ENCODE measurements at places on chromosomes 5 and 9.

DNA sequence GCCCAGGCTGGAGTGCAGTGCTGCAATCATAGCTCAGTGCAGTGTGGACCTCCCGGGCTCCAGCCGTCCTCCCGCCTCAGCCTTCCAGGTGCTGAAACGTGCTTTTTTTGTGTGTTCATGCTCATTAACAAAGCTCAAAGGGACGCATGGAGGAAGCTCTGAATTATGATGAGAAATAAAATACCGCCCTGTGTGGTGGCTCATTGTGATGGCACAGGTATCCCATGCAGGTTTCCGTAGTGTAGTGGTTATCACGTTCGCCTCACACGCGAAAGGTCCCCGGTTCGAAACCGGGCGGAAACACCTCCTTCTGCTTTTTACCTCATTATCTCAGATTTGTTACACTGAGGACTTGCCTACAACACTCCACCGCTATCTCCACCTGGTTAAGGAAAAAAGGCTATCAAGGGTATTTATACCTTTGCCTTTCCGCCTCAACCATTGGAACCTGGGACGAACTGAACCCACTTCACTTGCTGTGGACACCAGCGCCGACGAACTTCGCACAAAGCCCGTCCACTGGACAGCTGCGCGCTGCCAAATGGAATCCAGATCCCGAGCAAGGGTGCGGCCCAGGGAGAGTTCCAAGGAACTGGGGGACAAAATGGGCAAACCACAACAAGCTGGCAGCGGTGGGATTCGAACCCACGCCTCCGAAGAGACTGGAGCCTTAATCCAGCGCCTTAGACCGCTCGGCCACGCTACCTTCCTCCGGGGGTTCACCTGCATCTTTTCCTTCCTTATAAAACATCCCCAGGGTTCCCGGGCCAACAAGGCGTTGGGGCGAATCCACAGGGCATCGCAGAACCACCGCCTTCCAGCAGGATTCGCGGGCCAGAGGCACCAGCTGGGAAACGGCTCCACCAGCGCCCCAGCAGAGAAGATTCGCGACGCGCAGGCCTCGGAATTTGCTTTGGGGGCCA is 26.3 kb downstream of the OR2V2 start:
- no peak for DNase-seq

- DNase-seq: no peak
Measured at GRCh38 chr9:8408575-8409190, 609.1 kb upstream of the DMAC1 start.

GRCh38 chr5:95953021-95953702 is 8.5 kb downstream of the ELL2 start:
- DNase-seq: no peak

DNA sequence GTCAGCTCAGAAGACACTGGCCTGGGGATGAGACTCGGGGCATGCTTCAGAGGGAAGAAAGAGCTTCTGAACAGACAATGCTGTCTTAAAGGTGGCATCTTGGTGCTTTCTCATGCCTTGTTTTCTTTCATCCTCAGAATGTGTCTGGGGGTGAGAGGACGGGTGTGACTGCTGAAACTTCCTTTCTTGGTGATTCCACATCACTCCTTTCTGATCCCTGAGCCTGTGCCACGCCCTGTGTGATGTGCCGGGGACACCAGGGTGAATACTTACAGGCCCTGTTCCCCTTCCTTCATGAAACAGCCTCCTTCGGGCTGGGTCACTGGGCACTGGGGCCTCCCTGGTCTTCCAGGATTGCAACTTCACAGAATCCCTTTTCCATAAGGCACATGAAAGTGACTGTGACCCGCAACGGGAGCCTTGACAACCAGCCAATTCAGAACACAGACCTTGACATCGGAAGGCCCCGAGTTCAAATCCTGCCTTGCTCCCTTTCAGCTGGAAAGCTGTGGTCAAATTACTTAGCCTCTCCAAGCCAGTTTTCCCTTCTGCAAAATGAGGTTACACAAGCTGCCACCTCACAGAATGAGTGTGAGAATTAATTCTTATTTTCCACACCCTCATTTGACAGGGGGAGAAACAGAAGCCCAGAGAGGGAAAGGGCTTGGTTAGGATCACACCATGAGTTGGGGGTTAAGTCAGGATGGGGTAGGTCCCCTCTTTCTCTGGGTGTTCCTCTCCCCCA is 44.1 kb upstream of the IL17B start:
- DNase-seq: no peak

DNA sequence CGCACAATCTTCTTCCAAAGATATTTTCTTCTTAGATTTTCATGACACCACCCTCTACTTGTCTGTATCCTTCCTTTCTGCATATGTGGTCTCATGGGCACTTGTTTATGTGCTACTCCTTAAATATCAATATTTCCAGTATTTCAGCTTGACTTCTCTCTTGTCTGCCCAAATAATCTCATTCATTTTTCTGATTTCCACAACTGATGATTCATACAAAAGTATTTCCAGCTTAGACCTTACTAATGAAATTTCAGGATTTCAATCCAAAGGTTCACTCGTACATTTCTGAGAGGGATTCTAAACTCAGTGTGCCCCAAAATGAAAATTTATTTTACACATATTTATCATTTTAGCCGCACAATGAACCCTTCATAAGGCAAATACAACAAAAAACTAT is 928.9 kb upstream of the C9orf72 start:
- no peak for DNase-seq

DNA sequence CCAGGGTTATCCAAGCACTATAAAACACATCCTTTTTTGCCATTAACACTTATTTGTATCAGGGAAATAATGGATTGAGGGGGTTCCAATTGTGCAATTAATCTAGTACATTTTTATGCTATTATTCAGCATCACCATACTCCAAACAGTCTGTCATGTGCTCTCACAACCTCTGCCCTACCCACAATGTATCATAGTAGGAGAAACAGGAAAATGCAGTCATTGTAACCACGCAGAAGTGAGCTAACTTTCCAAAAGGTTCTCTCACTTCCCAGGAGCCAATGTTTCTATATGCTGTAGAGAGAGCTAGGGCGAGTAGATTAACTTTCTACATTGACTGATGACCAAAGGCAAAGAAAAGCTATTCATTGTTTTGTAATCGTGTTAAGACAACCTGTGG is 29.8 kb downstream of the DAB2 start:
- DNase-seq: no peak

GRCh38 chr9:5566054-5566618 is 55.8 kb downstream of the PDCD1LG2 start:
- no peak for DNase-seq

GRCh38 chr9:110049699-110050450 is 158.1 kb downstream of the C9orf152 start:
- peak; percentile 17 for DNase-seq

DNA sequence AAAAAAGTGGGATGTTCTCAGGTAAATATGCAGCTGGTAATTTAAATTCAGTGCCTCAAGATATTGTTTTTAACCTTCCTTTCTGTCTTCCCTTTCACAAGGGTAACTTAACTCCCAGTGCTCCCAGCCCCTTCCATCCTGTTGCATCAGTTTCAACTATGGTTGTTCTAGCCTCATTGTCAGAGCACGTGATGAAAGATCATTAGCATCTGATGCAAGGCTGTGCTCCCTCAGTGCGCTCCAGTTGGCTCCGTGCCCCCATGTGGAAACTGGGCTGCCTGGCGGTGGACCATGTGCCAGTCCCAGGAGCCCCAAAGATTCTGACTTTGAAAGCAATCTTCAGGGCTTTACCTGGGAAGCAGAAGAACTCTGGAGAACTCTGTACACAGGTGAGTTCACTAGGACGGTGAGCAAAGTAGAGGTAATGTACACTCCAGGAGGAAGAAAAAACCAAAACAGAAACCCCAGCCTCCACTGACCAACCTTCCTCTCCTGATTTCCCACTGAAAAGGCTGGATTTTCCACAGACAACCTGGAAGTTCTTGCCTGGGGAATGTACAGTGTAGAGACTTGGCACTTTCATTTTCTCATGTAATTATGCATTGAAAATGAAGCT is 96.9 kb downstream of the SLC1A3 start:
- DNase-seq: no peak

DNA sequence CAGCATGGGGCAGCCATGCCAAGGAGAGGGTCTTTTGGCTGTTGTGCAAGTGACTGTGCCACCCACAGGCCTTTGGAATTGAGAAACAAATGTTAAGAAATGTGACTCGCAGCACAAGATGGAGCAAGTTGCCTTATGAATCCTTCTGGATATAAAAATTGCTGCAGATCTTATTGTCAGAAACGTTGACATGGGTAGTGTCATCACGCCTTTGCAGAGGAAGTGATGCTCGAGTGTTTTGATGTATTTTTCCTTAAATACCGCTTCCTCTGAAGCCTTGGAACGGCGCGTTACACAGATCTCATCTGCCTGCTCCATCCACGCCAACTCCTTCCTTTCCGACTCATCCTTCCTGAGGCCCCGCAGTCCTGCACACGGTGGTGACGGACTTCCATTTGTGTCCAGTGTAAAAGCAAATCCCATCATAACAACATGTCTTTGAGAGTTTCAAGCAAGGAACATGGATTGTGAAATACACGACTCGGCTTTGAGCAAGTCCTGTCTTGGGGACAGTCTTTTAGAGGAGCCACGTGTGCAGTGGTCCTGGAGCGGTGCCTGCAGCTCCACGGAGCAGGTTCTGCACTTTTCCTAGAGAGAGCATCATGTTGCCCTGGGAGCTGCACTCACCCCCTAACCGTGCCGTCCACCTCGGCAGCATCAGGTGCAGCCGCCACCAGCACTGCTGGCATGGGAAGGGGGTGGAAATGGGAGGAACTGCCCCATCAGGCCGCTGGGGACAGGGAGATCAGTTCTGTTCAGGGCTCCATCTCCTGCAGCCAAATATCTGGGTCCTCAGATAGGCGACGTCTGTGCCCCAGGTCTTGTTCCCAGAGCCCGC is 15.1 kb downstream of the ROPN1L start:
- no peak for DNase-seq

DNA sequence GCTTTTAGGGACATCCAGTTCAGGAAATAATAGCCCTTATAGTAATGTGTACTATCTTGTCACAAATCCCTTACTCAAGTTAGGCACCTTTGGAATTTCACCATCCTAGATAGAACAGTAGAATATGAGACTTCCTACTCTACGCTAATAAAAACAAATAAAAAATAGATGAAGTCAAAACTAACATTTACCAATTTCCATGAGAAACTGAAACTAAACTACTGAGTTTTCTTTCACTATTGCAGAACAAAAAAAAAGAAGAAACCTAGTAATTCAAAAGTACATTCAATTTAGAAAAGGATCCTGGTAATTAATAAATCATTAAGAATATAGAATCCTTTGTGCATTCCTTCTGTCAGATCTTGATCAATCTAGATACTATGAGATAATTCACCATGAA is 14.0 kb downstream of the STARD4 start:
- no peak for DNase-seq
